Activated naive CD8-positive, alpha-beta T cell treated with anti-CD3 and anti-CD28 coated beads for 36 hours (primary cell): ENCODE measurements at places on chromosomes 5 and 9.

DNA sequence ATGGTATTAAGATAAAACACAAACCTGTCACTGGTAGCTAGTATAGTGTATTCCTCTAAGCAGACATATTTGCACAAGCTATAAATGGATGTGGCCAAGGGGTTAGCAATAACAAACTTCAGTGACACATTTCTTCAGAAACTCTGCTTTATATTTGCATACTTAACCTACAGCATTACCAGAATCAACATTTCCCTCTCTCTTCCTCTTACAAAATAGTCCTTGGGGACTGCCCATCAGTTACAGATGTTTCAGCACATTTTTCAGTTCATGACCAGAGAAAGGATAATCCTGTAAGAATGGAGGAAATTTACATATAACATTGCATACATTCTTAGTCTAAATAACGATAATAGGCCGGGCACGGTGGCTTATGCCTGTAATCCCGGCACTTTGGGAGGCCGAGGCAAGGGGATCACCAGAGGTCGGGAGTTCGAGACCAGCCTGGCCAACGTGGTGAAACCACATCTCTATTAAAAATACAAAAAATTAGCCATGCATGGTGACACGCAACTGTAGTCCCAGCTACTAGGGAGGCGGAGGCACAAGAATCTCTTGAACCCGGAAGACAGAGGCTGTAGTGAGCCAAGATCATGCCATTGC is 25.3 kb upstream of the SLC1A1 start:
- DNase-seq: no peak

- DNase-seq: no peak
Observed at GRCh38 chr5:57324181-57324580, 150.3 kb downstream of the GPBP1 start.

DNA sequence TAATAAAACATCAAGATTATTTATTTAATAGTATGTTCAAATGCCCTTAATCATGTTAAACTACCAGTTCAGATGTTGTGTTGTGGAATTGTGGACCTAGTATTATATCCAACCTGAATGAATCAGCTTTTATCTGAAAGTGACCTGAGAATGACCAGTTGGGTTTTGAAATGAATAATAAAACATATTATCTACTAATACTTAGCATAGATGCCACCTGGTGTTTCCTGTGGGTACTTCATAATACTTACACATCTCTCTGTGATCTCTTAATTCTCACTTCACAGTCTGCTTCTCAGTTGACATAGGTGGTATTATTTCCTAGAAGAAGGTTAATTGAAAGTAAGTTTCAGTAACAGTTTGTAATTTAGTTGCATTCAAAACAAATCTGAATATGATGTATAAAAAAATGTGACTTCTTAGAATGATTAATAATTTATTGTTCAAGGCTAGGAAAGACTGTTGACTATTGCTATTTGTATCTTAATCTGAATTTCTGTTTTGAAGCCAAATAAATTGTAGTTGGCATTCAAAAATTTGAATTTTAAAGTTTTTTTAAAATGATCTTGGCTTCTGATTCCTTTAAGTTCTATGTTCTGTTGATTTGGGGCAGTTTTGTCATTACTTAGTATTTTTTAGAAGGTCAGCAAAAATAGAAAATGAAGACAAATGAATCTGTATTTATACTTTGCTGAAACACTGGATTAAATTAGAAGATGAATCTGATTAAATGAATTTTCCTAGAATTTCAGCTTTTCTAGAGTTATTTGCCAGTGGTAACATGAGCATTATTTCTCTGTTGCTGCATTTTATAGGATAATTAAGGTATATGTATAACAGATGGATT is 48.2 kb downstream of the KIF2A start:
- DNase-seq: no peak

DNA sequence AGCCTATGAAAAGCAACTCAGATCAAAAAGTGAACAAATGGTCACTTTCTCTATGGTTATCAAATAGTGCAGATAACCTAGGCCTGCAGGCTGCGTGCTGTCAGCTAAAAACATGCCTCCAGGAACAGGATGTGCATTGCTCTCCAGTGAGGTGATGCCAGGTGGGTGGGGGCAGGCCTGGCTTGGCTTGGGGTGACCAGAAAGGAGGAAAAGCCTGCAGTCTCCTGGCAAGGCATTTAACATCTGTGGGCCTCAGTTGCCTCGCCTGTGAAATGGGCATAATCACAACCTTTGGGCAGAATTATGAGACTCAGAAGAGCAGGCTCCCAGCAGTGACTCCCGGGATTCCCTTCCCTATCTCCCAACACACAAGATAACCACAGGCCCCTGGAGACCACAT is 135.9 kb downstream of the COL23A1 start:
- no peak for DNase-seq

- DNase-seq: no peak
Observed at GRCh38 chr9:135263511-135263910, 176.0 kb downstream of the OLFM1 start.

GRCh38 chr5:6410421-6410820 is 32.1 kb upstream of the MED10 start:
- no peak for DNase-seq

DNA sequence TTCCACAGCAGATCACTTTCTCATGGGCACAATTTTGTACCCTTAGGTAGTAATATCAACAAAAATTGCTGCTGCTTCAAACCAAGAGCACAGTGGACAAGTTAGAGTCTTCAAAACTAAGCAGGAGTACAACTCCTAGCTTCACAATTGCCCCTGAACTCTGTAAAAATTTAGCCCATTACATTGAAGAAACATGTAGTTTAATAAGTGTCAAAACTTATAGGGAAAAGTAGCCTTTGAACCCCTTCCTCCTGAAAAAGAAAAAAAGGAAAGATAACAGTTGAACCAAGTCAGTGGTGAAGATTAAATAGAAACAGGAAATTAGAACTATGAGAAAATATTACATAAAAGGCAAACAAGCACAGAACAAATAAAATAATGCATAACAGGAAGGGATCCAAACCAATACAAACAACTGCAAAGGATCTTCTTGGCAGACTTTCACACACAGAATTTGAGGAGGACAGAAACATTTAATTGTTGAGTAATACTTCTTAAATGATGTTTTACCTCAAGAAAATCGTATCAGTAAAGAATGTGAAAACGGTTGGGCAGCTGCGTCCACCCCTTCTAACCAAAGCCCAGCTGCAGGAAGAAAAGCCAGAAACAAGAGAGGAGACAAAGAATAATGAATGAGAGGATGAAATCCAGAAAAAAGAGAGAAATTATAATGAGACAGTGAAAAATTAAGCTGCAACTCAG is 636.0 kb downstream of the NR2F1-AS1 start:
- no peak for DNase-seq

DNA sequence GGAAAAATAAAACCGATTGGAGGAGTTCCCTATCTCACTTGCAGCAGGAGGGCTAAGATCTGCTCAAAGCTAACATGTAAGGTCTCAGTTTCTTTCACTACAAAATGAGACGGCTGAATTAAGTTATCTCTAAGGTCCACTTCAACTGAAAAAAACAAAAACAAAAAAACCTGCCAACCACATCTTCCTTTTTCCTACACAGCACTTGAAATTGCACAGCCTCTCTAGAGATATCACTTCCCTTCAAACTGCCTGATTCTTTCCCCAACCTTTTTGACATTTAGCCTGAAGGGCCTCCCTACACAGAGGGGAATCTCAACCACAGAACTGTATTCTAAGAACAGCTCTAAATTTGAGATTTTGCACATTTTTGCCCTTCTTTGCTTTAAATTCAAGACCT is 227.9 kb upstream of the TARS1 start:
- DNase-seq: no peak

- DNase-seq: no peak
Observed at GRCh38 chr9:88577256-88578120, 42.5 kb downstream of the NXNL2 start.

GRCh38 chr5:153896117-153896516 is 142.6 kb downstream of the FAM114A2 start:
- DNase-seq: no peak

GRCh38 chr5:178090856-178091255 is 22.5 kb upstream of the N4BP3 start:
- no peak for DNase-seq

DNA sequence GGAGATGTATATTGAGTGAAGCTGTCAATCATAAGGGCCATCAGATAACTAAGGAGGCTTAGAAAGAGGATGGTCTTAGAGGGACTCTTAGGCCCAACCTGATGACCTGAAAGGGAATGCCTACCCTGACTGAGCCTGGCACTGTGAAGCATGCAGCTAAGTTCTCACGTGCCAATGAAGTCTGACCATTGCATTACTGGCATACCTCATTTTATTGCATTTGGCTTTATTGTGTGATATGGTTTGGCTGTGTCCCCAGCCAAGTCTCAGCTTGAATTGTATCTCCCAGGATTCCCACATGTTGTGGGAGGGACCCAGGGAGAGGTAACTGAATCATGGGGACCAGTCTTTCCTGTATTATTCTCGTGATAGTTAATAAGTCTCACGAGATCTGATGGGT is 421.6 kb upstream of the SGCD start:
- DNase-seq: no peak

GRCh38 chr9:75491533-75491932 is 398.9 kb upstream of the PCSK5 start:
- DNase-seq: no peak

- DNase-seq: no peak
Observed at GRCh38 chr5:106241409-106241808, 1429.3 kb downstream of the EFNA5 start.

- DNase-seq: no peak
Observed at GRCh38 chr5:163473635-163474243, 13.3 kb downstream of the HMMR start.

DNA sequence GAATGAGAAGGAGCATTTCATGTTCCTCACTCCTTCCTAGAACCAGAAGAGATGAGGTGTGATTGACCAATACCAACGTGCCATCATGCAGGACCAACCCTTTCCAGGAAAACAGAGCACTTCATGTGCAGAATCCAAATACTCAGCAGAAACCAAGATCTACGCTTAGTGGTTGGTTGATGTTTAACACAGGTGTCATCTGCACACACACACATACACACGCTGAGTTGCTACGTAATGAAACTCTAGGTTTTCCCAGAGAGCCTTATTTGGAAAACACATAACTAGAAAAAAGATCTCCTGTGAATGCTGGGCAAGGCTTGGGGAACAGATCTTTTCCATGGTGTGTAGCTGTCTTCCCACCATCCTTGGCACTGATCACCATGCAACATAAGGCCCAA is 21.1 kb upstream of the ZNF622 start:
- no peak for DNase-seq

GRCh38 chr9:138078846-138079245 is 201.3 kb downstream of the CACNA1B start:
- no peak for DNase-seq

- no peak for DNase-seq
Observed at GRCh38 chr9:18068900-18069299, 405.1 kb upstream of the ADAMTSL1 start.

DNA sequence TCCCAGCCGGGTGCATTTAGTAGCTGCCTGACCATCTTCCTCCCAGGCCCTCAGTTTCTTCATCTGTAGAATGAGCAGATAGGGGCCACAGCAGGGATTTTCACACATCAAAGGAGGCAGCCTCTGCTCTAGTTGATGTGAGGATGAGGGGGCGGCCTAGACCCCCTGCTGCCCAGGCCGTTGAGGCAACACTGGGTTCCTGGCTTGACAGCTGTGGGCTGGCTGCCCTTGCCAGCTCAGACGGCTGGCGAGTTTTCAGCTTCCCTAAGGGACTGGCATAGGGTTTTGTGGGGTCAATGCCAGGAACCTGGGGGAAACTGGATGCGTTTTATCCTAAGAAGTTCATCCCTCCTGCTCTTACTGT is 49.6 kb downstream of the NDST1 start:
- no peak for DNase-seq

GRCh38 chr9:130183133-130183762 is 11.0 kb downstream of the NCS1 start:
- no peak for DNase-seq

DNA sequence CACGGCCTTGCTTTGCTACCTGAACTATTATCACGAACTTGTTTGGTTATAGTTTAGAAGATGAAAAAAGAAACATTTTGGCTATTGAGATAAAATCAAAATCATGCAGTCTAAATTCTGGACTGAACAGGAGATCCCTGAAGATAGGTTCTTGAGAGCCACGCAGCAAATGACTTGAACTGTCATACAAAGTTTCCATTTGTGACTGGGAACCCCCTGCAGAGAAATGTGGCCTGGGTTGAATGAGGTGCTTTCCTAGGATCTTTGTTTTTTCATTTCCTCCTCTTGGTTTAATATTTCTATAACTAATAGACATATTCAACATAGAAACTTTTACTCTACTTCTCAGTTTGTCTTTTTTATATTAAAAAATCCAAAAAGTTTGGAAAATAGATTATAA is 184.7 kb upstream of the TRPM3 start:
- no peak for DNase-seq

GRCh38 chr5:169850409-169850808 is 129.9 kb downstream of the INSYN2B start:
- DNase-seq: no peak

- no peak for DNase-seq
Observed at GRCh38 chr5:149345892-149346222, 558 bp downstream of the GRPEL2 start.

GRCh38 chr5:98085593-98085992 is 687.9 kb upstream of the RGMB start:
- no peak for DNase-seq

DNA sequence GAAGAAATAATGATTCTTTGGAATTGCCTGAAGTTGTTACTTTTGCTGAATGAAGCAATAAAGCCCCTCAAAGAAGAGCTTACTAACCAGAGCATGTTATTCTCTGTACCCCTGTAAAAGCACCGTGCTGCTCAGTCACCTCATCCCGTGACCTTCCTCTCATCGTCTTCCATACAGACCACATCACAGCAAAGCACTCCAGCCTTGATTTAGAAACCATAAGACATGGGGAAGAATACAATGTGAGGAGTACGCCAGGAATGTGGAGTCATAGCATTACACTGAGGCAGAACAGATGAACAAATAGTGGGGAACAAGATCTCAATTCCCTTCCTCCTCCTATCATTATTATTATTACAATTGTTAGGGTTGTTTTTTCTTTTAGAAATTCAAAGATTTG is 49.1 kb downstream of the ERAP1 start:
- no peak for DNase-seq

GRCh38 chr9:101486693-101487442 is 46.8 kb upstream of the RNF20 start:
- DNase-seq: peak; percentile 42

- peak; percentile 71 for DNase-seq
Observed at GRCh38 chr9:113590991-113591898, 127.7 kb downstream of the RGS3 start.

DNA sequence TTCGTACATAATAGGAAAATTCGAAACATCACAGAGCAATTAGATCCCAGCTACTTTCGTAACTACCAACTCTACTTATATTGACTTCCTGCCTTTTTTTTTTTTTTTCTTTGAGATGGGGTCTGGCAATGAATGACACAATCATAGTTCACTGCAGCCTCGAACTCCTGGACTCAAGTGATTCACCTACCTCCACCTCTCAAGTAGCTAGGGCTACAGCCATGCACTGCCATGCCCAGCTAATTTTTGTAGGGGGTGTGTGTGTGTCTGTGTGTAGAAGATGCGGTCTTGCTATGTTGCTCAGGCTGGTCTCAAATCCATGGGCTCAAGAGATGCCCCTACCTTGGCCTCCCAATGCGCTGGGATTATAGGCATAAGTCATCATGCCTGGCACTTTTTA is 5.8 kb upstream of the PAIP2 start:
- no peak for DNase-seq

- no peak for DNase-seq
Observed at GRCh38 chr9:118023644-118024043, 319.4 kb downstream of the TLR4 start.

- DNase-seq: no peak
Observed at GRCh38 chr5:104111632-104112031, 549.0 kb upstream of the NUDT12 start.

- DNase-seq: no peak
Observed at GRCh38 chr5:76278261-76278789, 124.8 kb upstream of the IQGAP2 start.
